ENCODE measurements at places on chromosomes 16 and 17.

DNA sequence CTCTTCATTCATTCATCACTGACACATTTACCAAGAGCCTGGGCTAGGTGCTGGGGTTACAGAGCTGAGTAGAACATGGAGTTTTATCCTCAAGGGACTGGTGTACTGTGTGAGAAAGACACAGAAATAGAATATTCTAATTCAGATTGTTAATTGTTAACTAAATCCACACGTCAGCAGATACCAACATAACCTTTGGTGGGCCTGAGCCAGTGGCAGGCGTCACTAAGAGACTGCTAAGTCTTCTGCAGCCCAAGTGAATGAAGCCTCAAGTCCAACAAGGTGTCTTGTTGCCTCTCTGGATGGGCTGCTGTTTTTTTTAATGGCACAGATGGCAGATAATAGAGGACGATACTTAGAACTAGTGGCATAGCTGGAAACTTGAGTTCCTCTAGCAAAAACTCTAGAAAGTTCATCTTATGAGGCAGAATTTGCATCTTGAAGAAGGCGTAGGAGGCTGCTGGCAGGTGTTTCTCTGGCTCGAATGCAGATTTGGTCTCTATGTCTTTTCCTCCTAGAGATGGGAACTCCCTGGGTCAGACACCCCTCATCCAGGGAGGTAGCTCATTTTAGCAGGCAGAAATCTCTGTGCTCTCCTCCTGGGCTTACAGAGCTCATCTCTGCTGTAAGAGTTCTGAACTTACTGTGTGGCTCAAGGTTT lies 179.5 kb downstream of the NTN1 start:
- no peak for DNase-seq

DNA sequence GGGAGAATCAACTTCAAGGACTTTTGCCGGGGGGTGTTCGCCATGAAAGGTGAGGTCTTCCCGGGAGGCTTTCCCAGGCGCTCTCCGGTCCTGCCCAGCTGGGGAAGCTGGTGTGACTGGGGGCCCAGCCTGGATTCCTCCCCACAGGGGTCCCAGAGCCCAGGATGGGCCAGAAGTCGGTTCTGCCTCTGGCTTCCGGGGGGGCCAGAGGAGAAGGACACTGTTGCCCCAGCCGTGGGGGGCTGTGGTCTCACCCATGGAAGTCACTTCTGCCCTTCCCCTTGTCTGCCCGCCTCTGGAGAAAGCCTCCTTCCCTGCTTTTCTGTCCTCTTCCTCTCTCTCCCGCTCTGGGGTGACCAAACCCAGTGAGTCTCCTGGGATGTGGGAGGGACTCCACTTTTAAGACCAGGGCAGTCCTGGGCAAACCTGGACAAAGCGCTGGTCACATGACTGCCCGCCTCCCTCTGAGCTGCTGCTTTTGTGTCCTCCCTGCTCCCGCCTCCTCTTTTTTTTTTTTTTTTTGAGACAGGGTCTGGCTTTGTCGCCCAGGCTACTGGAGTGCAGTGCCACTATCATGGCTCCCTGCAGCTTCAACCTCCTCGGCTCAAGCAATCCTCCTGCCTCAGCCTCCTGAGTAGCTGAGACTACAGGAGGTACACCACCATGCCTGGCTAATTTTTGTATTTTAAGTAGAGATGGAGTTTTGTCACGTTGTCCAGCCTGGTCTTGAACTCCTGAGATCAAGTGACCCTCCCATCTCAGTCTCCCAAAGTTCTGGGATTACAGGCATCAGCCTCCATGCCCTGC lies 40.6 kb downstream of the RAB11FIP4 start:
- DNase-seq, result no peak

GRCh38 chr16:259226-259625 lies 16.5 kb downstream of the RGS11 start:
- DNase-seq, result no peak

- no peak for DNase-seq
Measured at GRCh38 chr17:41657176-41657754, 31.4 kb upstream of the EIF1 start.

GRCh38 chr16:75566758-75567255 lies 628 bp downstream of the GABARAPL2 start:
- no peak for DNase-seq

GRCh38 chr16:66918803-66919568 lies at the start of gene CDH16:
Gene CDH16 (minus strand): TSS chr16:66918885. CDS start chr16:66918065, 820 bp downstream.
- DNase-seq, result no peak

- DNase-seq, result no peak
Measured at GRCh38 chr16:52964290-52964689, 88.4 kb downstream of the CHD9NB start.

DNA sequence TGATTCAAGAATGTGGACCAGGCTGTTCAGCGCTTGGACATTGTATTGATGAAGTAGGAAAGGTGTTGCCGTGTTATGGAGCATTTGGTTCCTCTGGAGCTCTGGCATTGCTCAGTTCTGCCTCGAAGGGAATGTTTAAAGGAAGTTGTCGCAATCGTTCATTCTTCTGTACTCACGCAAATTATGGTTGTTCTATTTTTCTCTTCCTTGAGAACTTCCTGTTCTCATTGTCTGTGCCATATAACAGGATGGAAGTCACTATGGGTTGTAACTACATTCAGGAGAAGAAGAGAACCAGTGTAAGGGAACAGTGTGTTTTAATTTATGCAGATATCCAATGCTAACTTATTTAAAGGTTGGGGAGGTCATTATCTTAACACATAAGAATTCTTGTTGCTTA lies 13.0 kb downstream of the PCTP start:
- no peak for DNase-seq

DNA sequence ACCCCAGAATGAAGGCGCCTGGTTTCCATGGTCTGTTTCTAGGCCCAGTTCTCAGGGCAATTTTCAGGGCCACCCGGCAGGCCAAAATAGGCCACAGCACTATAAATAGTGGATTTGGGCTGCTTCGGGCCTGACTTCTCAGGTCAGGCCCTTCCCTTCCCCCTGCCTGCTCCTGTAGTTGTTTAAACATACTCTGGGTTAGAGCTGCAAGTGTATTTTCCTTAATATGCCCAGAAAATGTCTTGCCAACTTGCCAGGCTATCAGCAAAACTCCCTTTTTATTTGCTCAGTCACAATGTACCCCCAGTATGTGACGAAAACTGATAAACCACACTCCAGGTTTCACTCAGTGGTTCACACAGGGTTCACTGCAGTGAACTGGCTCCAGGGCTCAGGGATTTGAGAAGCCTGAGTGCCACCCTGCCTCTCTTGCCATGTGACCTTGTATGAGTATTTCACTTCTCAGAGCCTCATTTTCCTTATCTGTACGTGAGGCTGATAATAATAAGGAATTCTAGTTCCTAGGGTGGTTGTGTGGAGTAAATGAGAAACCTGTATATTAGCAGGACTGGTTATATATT lies 76.5 kb downstream of the GPRC5B start:
- no peak for DNase-seq

GRCh38 chr17:8941520-8941919 lies 24.0 kb downstream of the PIK3R5 start:
- no peak for DNase-seq

- no peak for DNase-seq
Measured at GRCh38 chr16:31055613-31056012, 18.4 kb downstream of the ZNF668 start.

DNA sequence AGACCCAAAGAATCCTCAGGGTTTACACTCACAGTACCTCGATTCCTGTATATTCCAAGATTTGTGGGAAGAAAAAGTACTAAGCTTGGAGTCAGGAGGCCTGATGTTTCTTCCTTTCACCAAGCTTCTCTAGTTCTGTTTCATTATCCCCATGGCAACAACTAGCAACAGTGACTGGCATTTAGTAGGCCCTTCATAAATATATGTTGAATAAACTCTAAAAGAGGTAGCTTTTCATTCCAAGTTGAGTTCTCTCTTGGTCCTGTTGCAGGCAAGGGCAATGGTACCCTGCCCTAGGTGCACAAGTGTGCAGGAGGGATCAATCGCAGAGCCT lies 527 bp upstream of the UBE2Z start:
- no peak for DNase-seq

DNA sequence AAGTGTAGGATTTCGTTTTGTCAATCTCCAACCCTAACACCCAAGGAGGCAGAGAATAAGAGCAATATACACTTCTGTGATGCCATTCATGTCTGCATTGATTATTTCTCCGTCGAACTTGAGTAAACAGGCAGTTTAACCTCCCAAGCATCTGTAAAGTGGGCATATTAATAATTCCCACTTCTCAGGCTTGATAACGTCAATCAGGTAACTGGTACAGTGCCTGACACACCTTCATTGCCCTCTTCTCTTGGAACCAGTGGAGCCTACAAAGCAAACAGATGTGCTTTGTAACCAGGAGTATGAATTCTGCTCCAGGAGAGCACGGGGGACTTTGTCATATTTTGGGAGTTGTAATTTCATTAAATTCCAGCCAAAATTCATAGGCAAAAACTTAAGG lies 32.5 kb upstream of the PLCG2 start:
- no peak for DNase-seq

DNA sequence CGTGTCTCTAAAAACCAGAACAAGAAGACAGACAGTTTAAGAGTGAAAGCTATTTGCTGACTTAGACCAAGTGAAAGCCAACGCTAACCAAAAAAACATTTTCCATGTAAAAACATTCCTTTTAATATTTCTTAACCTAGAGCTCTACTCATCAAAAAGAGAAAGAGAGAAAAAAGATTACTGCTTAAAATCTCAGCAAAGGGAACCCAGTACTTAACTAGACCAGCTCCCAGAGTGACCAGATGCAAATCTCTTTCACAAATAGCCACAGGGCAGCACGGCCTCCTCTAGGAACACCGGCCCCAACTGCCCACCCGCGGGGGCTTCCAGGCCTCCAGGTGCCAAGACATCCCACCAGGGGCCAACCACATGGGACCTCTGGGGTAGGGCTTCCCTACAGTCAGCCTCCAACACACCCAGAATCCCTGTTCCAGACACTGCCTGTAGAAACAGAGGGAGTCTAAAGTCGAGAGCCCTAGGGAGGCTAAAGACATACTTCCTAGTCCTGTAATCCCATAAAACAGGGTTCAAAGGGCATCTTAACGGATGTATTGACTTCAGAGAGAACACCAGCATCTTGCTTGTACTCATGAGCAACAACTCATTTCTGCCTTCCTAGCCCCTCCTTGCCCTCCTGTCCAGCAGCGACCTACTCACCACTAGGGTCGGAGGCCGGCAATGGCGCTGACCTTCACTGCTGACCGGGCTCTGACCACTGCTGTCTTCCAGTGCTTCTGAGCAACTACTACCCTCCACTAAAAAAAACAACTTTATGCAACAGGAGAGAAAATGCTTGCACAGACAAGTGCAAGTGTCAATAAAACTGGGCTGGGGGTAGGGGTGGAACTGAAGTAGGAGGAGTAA lies 21.3 kb downstream of the ZCCHC14 start:
- DNase-seq, result no peak

- no peak for DNase-seq
Measured at GRCh38 chr16:13289515-13289914, 388.1 kb downstream of the SHISA9 start.

DNA sequence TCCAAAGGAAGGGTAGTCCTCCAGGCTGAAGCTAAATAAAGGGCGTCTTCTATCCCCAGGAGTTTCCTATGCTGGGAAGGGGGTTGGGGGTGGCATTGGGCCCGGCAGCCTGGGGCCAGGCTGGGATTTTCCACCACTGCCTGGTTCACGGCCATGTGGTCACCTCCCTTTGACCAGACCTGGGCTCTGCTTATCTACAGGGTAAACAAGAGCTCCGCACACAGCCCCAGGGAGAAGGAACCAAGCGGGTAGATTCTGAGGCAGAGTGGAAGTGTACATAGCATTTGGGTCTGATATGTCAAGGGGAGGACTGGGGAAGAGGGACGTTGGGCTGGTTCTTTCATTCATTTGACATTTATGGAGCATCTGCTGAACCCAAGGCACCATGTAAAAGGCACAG lies 27.2 kb upstream of the TMEM220 start:
- DNase-seq, result no peak

GRCh38 chr16:2705351-2705750 lies 14.7 kb downstream of the PRSS27 start:
- no peak for DNase-seq

DNA sequence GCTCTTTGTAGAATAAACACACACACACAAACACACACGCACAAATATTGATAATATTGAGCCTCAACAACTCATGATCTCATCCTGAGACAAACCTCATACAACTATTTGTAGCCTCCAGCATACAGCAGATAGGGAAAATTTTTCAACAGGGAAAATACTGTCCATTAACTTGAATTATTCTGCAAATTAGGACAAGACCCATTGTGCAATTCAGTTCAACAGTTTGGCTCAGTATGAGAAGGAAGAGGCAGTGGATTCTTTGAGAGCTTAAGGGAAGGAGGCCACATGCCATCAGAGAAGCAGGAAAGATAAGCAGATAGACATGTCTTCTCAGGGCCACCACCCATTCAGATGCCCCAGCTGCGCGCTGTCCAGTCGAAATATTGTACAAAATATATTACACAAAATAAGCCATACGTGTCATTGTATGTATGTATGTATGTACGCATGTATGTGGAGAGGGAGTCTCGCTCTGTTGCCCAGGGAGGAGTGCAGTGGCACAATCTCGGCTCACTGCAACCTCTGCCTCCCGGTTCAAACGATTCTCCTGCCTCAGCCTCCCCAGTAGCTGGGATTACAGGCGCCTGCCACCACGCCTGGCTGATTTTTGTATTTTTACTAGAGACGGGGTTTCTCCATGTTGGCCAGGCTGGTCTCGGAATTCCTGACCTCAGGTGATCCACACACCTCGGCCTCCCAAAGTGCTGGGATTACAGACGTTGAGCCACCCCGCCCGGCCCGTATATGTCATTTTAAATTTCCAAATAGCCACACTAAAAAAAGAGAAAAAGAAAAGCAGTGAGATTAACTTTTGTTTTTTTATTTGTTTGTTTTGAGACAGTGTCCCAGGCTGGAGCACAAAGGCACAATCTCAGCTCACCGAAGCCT lies 1.8 kb downstream of the ZC3H7A start:
- DNase-seq, result no peak

DNA sequence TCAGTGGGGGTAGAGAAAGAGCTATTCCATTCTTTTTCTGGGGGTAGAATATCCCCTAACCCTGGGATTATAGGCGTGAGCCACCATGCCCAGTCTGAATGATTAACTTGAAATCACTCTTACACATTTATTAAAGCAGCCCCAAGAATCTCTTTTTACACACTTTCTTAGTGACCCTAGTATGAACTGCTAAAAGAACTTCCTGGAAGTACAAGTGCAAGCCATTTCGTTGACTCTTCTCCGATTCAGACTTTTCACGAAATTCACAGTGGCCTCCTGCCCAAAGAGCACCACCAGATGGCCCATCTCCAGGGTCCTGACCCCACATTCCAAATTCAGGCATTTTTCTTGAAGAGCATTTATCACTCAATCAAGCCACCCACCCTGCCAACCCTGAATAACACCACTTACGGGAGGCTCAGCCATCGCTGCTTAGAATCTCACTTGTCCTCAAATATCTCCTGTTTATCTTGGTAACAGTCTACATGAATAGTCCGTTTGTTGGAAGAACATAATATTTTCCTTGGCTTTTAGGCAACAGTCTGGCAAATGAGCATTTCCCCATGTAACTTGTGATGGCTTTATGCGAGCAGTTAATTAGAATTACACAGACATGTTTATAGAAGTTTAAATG lies 28.0 kb downstream of the ZNF423 start:
- no peak for DNase-seq

- no peak for DNase-seq
Measured at GRCh38 chr17:67542219-67543114, 165.4 kb downstream of the PITPNC1 start.

- DNase-seq, result no peak
Measured at GRCh38 chr16:83269048-83269447, 538.7 kb upstream of the HSBP1 start.

- DNase-seq, result peak; percentile 66
Measured at GRCh38 chr17:7296189-7296861, 1.9 kb upstream of the YBX2 start.

- no peak for DNase-seq
Measured at GRCh38 chr17:28944343-28944742, 7.0 kb downstream of the PHF12 start.

Measured in HCT116 (cell line).